Endothelial cell (in vitro differentiated cells): ENCODE measurements at places on chromosomes 6 and 20.
A peak's percentile ranks its signal among the peaks of the same experiment; 100 is the strongest.

DNA sequence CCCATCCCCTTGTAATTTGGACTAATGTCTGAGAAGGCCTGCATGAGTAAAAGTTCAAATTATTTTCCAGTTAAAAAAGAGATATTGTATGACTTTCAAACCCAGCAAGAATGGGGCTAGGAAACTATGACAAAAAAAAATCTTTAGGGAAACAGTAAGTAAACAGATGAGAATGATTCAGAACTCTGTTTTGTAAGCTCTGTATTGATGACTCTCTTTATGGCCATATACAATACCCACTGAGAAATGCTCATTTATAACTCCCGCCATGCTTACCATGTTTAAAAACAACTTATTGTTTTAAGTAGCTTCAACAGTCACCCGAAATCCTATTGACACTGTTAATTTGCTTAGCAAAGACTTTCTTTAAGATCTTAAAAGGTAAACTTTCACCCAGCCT, 17.2 kb upstream of the PCK1 start:
- H3K36me3 ChIP-seq, result no peaks in the 10 kb centered on the region
- no peak overlapping the region for H3K4me3 ChIP-seq
- peaks cover 9% of the 10 kb centered on the region for H3K4me1 ChIP-seq

GRCh38 chr20:8425016-8425415, 292.9 kb downstream of the PLCB1 start:
- H3K4me1 ChIP-seq, result no peaks in the 10 kb centered on the region
- DNase-seq, result no peak
- H3K27ac ChIP-seq, result no peak overlapping the region
- H3K4me3 ChIP-seq, result no peak overlapping the region
- H3K36me3 ChIP-seq, result no peaks in the 10 kb centered on the region

GRCh38 chr6:16690608-16691142, 70.6 kb downstream of the ATXN1 start:
- H3K36me3 ChIP-seq, result no peaks in the 10 kb centered on the region
- no peak overlapping the region for H3K4me3 ChIP-seq
- no peak for DNase-seq
- H3K4me1 ChIP-seq, result no peaks in the 10 kb centered on the region
- no peaks in the 10 kb centered on the region for H3K27me3 ChIP-seq
- no peak overlapping the region for H3K27ac ChIP-seq

DNA sequence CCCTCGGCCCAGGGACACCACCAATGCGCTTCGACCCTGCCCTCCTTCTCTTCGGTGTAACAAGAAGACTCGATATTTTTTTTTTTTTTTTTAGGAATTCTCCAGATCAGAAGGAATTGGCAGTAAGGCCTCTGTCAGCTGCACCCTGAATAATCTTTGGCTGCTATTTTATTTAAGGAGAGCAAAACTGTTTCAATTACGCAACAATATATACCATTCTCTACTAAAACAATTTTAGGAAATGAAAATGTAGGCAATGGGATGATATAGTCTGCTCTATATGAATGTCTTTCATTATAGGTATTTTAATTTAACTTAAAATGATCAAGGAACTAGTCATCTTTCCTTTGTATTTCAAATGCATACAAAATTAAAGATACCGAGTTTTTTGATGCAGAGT, 13.3 kb downstream of the ZCCHC3 start:
- peaks cover 4% of the 10 kb centered on the region for H3K36me3 ChIP-seq
- H3K27ac ChIP-seq, result peak overlapping the region; percentile 100
- peaks cover 7% of the 10 kb centered on the region for H3K27me3 ChIP-seq
- peak overlapping the region; percentile 88 for H3K4me3 ChIP-seq
- peaks cover 24% of the 10 kb centered on the region for H3K4me1 ChIP-seq
- no peak for DNase-seq

DNA sequence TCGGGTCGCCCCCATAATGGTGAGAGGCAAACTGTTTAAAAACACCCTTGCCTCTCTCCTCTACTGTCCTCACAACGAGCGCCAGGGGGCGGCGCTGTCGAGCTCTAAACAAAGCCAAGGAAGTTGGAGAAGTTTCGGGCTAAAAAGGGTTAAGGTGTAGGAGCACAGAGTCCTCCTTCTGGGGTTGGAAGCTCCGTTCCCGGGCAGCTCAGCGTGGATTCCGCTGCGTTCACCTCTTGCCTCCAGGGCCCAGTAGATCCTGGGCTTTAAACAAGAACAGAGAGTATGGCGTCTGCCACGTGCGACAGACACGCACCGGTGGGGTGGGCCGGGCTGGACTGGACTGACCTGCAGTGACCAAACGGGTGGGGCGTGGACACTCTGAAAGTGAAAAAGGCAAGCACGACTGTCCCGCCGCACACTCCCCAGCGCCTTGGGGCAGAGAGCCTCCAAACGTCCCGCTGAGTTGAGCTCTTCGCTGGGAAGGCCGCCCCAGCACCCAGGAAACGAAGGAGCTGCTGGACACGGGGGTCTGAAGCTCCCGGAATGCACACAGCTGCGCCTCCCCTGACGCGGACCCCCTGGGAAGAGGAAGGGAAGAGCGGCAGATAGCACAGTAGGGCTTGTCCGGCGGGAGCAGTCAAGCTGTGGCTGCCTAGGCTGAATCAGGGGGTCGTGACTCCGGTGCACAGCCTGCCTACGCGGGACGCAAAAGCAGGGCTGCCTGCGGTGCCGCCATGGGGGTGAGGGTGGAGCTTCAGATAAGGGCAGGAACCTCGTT, 1.6 kb upstream of the THBD start:
- H3K27me3 ChIP-seq, result peaks cover 19% of the 10 kb centered on the region
- peak; percentile 97 for DNase-seq
- peaks cover 37% of the 10 kb centered on the region for H3K4me1 ChIP-seq
- peak overlapping the region; percentile 95 for H3K4me3 ChIP-seq

- H3K27ac ChIP-seq, result no peak overlapping the region
- no peaks in the 10 kb centered on the region for H3K36me3 ChIP-seq
- no peak overlapping the region for H3K4me3 ChIP-seq
- no peaks in the 10 kb centered on the region for H3K27me3 ChIP-seq
Observed at GRCh38 chr20:46523696-46524328, 10.5 kb upstream of the ZNF334 start.

DNA sequence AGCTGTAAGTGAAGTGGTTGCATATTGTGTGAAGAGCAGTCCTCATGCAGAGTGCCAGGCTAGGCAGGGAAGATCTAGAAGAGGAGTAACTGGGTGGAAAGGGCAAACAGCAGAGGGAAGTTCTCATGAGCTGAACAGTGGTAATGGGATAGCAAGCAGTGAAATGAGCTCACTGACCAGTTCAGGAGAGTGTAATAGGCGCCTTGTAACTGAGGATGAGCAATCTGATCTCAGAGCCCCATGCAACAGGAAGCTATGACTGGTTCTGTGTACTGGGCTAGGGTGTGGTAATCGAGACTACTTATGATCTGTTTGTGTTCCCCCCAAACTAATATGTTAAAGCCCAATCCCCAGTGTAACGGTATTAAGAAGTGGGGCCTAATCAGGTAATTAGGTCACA, 98.6 kb downstream of the RFX6 start:
- H3K27ac ChIP-seq, result no peak overlapping the region
- DNase-seq, result no peak
- no peak overlapping the region for H3K4me3 ChIP-seq
- peaks cover 2% of the 10 kb centered on the region for H3K27me3 ChIP-seq

- H3K36me3 ChIP-seq, result no peaks in the 10 kb centered on the region
- H3K4me3 ChIP-seq, result no peak overlapping the region
- no peaks in the 10 kb centered on the region for H3K27me3 ChIP-seq
- no peak overlapping the region for H3K27ac ChIP-seq
- no peaks in the 10 kb centered on the region for H3K4me1 ChIP-seq
Observed at GRCh38 chr20:2673453-2673852, 9.4 kb upstream of the IDH3B start.

- H3K27ac ChIP-seq, result no peak overlapping the region
- H3K36me3 ChIP-seq, result peaks cover 28% of the 10 kb centered on the region
- peaks cover 4% of the 10 kb centered on the region for H3K4me1 ChIP-seq
Observed at GRCh38 chr20:48623176-48623905, 204.5 kb downstream of the PREX1 start.

DNA sequence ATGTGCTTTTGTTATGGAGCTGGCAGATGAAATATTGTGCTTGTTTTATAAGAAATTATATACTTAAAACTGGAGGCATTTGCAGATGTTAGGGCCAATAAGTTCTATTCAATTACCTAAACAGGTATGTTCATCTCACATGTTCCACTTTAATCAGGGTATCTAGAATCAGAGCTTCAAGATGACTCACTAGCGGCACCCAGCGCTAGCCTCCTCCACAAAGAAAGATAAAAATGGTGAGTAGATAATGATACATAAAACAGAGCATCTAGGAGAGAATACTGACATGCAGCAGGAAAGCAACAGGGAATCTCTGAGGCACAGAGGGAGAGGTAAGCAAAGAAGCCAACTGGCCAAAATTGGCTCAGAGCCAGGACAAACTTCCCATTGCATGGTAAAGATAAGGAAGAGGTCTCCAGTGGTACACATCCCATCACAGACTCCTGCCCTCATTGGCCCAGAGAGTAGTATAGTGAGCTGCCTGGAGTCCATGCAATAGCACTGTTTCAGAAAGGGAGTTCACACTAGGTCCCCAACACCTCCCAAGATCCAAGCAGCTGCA, 200.7 kb upstream of the SPTLC3 start:
- H3K27ac ChIP-seq, result no peak overlapping the region
- no peaks in the 10 kb centered on the region for H3K36me3 ChIP-seq
- H3K4me3 ChIP-seq, result no peak overlapping the region
- DNase-seq, result no peak
- H3K4me1 ChIP-seq, result no peaks in the 10 kb centered on the region

DNA sequence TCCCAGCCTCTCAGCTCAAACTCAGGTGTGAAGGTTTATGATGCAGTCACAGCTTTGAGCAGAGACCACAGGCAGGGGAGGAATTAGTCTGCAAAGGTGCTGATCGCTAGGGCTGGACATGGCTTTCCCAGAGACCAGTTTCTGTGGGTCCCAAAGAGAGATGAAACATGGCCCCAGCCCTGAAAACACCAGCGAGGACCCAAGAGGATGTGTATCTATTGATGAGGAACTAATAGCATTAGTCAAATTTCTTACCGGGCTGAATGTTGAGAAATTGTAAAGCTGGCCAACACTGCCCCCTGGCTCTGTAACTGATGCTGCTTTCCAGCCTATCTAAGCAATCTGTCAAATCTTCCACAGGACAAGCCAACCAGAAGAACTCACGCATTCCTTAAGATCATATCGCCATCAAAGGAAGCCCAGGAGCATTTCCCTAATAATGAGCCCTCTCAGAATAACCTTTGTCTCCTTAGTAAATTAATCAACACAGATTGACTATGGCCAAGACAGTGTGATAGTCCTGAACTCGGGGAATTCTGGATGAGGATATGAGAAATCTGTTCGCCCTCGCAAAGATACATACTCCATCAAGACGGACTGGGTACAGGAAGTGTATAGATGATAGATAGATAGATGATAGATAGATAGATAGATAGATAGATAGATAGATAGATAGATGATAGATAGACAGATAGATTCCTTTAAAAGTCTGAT, 7.8 kb upstream of the ACSS1 start:
- peaks cover 16% of the 10 kb centered on the region for H3K27me3 ChIP-seq
- DNase-seq, result peak; percentile 54
- H3K4me1 ChIP-seq, result peaks cover 9% of the 10 kb centered on the region

DNA sequence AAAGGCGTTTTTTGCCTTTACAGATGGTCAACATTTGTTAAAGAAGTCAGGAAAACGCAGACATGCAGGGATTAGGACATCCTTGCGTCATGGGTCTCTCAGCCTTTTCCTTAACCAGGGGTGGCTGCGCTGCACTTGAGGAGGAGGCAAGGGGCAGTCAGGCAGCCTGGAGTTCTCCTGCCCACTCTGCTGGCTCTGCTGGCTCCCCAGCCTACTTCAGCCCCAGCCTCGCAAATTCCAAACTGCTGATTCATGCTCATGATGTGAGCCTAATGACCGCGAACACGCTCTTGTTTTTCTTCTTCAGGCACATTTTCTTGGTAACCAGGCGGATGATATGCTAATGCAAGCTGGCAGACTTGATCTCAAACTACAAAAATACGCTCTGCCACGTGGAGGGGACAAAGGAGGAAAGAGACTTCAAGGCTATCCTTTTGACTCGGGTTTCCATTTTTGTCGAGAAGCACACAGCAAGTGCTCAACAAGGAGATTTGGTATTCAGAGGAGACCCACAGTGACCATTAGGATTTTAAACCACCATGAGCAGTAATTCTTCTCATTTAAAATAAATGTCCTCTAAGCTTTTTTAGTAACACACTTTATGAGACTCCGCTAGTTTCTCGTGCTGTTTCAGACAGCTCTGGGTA, 290.3 kb upstream of the STXBP5 start:
- H3K4me3 ChIP-seq, result no peak overlapping the region
- H3K27me3 ChIP-seq, result no peaks in the 10 kb centered on the region
- H3K4me1 ChIP-seq, result peaks cover 12% of the 10 kb centered on the region
- H3K27ac ChIP-seq, result no peak overlapping the region

DNA sequence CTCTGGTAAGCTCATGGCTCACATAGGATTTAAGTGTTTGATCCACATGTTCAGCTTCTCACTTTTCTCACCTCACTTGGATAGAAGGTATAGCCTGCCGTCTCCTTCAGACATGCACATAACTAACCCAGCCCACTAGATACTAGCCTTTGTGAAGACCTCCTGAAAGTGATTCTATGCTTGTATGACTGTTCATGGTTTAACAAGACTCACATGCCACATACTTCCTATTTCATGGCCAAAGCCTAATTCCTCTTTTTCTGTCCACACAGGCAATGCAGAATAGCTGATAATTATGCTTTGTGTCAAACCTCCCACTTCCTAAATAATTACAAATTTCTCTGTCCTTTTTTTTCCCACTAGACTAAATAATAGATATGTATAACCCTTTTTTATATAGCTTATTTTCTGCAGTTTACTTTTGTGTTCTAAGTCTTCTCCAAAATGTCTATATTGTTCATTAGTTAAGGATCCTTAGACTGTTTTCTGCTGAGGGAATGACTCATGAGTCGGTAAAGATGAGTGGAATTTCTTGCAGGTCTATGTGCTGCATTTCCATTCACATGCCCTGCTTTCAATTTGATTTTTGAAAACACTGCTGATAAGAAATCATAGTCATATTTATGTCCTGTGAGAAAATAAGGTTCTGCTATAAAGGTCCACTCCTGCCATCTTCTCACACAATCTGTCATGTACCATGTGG, 43.0 kb downstream of the HDDC2 start:
- no peaks in the 10 kb centered on the region for H3K27me3 ChIP-seq
- peaks cover 21% of the 10 kb centered on the region for H3K4me1 ChIP-seq
- no peak overlapping the region for H3K4me3 ChIP-seq
- no peak overlapping the region for H3K27ac ChIP-seq
- peaks cover 20% of the 10 kb centered on the region for H3K36me3 ChIP-seq

DNA sequence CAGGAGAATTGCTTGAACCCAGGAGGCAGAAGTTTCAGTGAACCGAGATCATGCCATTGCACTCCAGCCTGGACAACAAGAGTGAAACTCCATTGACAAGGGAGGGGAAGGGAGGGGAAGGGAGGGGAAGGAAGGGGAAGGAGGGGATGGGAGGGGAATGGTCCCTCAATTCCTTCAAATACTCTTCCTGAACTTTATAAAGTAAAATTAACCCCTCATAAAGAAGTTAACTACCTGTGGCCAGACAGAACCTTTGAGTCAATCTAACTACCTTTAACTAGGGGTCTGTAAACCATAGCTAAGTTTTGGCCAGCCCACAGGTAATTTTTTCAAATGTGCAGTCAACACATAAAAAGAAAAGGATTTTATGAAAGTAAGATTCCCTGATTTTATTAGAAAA, 131.0 kb downstream of the ZMYND8 start:
- peaks cover 48% of the 10 kb centered on the region for H3K36me3 ChIP-seq
- H3K4me1 ChIP-seq, result no peaks in the 10 kb centered on the region
- no peak overlapping the region for H3K27ac ChIP-seq
- no peak overlapping the region for H3K4me3 ChIP-seq
- no peak for DNase-seq
